ENCODE measurements at places on chromosomes 16 and 17. TPM values are rescaled to one million over a fixed set of nuclear protein-coding genes. Genes with fewer than 3 reads are reported as not detected.

GRCh38 chr17:8333281-8333680, 6.4 kb upstream of the ODF4 start:
- DNase-seq = no peak

- peak; percentile 67 for DNase-seq
Measured at GRCh38 chr17:48804936-48805411, 12.1 kb downstream of the TTLL6 start.

GRCh38 chr16:71225145-71225544, 5.4 kb downstream of the HYDIN start:
- no peak for DNase-seq

DNA sequence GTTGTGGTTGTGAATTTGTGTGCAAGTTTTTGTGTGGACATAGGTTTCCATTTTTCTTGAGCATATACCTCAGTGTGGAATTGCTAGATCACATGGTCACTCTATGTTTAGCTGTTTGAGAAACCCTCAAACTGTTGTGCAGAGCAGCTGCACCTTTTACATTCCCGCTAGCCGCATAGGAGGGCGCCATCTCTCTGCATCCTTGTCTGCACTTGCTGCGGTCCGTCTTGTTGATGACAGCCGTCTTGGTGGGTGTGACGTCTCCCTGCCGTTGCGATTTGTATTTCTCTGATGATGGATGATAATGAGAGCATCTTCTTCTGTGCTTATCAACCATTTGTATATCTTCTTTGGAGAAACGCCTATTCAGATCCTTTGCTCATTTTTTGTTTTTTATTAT, 25.1 kb upstream of the IL17C start:
- DNase-seq = no peak

Gene NT5M
- total RNA-seq = 5.0 TPM

Gene SRCIN1
- 8.6 TPM for total RNA-seq

Gene ABCC12
- not detected for total RNA-seq

Gene TMC5
- total RNA-seq = 0.16 TPM

DNA sequence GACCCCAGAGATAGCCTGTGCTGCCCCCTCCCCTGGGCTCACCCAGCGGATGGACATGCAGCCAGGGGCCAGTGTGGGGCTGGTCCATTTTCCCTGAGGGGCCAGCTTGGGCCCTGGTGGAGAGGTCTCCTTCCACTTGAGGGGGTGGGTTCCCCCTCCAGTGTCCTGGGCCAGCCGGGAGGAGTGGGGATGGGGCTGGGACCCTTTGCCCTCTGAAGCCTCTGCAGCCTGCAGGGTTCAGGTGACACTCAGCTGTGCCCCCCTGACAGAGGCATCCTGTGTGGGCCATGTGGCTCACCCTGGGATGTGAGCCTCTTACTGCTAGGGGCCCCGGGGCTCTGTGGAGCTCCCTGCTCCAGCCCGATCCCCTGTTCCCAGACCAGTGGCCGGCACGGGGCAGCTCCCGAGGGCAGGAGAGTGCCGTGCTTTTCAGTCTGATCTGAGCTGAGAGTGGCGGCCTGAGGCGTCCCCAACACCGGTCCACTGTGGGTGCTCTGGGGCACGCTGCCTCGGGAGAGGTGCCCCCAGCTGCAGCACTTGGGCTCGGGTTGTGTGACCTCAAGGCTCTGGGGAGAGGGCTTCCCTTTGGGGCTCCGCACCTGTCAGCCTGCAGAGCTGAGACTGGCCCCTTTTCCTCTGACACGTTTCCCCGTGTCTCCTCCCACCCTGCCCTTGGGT, 439 bp upstream of the GNG13 start:
- DNase-seq = no peak

Gene GAST
- not detected for total RNA-seq

DNA sequence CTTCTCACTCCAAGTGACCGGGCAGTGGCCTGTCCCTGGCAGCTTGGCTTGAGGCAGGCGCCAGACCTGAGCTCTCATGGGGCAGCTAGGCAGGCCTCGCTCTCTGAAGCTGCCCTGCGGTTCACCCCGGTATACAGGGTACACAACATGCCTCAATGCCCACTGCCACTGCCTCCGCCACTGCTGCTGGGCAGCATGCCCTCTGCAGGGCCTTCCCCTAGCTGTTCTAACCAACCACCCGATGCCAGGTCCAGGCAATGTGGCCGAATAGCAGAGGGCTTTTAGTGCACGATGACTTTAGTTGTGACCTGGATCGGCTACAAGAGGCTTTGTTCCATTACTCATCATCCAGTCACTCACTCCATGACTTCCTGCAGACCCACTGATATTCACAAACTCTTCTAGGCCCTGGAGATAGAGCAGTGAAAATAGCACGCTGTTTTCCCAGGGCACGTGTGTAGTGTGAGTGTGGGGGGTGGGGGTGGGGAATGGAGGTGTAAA, 19.7 kb downstream of the CDC42EP4 start:
- DNase-seq = peak; percentile 79

Gene CASKIN1
- 0.10 TPM for total RNA-seq

DNA sequence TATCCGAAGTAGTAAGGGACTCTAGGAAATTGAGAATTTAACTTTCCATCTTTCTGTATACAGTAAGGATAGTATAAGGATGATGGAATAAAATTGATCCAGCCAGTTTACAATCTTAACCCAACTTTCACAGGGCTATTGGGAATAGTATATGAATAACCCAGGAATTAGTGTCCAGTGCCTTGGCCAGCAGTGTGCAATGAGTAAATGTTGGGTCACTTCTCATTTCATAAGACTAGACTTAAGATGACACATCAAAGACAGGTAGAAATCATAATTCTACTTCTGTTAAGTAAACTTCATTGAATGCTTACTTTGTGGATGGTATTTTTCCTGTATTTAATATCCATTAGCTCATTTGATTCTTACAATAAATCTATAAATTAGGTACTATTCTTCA, 949.6 kb upstream of the GOT2 start:
- DNase-seq = peak; percentile 5

DNA sequence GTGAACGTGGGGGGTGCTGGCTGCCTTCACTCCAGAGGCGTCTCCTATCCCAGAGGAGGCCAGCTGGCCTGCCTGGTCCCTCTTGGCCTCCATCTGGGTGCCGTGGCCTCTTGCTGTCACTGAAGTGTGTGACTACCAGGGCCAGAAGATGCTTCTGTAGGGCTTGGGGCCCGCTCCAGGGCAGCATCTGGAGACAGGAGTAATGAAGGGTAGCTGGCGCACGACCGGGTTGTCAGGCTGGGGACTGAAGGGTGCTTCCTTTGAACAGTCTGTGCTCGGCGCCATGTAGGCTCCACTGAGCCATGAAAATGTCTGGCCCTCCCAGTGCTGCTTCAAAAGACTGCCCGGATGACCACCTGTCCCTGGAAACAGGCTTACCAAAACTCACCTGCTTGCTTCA, 31.3 kb downstream of the ASIC2 start:
- no peak for DNase-seq

DNA sequence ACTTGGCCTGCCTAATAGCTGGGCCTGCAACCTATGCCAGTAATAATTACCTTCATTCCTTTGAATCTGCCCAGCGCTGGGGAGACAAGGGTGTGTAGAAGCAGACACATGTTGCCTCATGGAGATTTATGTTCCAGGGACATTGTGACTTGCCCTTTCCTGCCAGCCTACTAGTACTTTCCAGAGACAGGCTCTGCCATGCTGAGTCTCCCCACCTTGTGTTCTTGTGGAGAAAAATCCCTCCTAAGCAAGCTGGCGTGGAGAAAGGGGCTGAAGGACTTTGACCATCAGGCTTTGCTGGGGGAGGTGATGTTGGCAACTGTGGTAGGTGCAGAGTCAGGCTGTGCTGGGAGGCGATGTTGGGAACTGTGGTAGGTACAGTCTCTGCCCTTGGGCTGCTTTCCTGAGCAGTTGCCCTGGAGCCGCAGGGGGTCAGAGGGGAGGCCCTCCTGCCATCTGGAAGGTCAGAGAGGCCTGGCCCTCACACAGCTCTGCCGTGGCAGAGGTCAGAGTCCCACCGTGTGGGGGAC, 4.0 kb downstream of the KSR1 start:
- DNase-seq = no peak

Gene LRRC36
- total RNA-seq = not detected

Gene BICDL2
- total RNA-seq = 0.23 TPM

- peak; percentile 18 for DNase-seq
Measured at GRCh38 chr17:65485388-65486299, 75.8 kb downstream of the AXIN2 start.

DNA sequence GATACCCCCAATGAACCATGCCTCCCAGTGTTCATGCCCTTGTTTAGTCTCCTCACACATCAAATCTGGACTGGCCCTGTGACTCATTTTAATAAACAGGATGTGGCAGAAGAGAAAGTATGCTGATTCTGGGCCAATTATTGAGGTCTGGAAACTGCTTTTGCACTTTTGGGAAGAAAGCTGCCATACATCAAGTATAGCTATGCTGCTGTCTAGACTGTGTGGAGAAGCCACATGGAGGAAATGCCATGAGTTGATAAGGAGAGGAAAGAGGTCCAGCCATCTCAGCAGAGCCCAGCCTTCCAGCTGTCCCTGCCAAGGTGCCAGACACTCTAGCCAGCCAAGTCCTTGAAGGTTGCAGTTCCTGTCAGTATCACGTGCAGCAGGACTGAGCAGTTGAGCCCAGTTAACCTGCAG, 16.7 kb downstream of the RPRML start:
- peak; percentile 35 for DNase-seq

Gene PIRT
- not detected for total RNA-seq

- no peak for DNase-seq
Measured at GRCh38 chr16:2236337-2237101, at the start of gene DNASE1L2. DNASE1L2 (plus strand) TSS chr16:2236444; CDS start chr16:2236817, 373 bp downstream.

Gene CES3
- total RNA-seq = 0.52 TPM

DNA sequence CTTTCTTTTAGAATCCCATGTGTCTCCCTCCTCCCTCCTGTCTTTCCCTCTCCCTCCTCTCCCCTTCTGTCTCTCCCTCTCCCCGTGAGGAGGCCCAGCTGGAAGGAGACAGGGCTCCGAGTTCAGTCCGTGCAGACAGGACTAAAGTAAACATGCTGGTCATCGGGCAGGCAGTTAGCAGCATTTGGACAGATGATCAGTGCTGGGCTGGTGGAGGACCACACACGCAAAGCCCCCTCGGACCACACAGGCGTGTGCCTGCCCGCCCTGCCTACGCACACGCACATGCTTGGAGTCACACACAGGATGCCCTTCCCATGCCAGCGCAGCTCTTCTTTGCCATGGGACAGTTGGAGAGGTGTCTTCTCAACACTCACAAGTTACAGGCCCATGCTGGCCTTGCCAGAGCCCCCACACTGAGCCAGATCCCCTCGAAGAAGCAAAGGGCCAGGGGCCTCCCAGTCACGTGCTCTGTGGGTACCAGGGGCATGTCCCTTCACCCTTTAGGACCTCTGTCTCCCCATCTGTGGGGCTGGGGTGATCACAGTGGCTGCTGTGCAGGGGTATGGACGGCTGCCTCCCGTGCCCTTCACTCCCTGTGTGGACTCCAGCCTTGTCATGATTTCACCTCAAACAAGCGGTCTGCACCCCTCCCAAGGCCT, 215.7 kb upstream of the FOXF1 start:
- no peak for DNase-seq

DNA sequence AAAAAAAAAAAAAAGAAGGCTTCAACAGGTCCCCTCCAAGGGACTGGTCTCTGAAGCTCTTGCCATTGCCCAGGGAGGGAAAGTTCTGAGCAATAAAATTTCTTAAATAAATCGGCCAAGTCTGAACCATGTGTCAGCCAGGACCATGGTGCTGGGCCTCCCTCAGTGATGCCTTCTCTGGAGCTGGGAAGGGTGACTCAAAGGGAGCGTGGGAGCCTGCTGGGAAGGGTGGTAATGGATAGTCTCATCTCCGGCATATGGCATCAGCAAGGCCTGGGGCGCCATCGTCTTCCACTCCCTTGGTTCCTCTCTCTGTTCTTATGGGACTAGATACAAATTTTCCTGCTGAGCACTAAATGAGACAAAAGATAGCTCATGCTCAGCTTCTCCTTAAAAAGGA, 2.3 kb downstream of the VKORC1 start:
- DNase-seq = no peak

Gene KRT33B
- total RNA-seq = not detected

Gene AANAT
- not detected for total RNA-seq

GRCh38 chr16:67029254-67030096, 526 bp downstream of the CBFB start:
- DNase-seq = peak; percentile 43

- peak; percentile 77 for DNase-seq
Measured at GRCh38 chr16:69286941-69287713, 24.0 kb upstream of the VPS4A start.

GRCh38 chr17:38560503-38561318, 45.0 kb downstream of the SRCIN1 start:
- DNase-seq = peak; percentile 27

- no peak for DNase-seq
Measured at GRCh38 chr17:82923366-82924113, 83.7 kb upstream of the ZNF750 start.

DNA sequence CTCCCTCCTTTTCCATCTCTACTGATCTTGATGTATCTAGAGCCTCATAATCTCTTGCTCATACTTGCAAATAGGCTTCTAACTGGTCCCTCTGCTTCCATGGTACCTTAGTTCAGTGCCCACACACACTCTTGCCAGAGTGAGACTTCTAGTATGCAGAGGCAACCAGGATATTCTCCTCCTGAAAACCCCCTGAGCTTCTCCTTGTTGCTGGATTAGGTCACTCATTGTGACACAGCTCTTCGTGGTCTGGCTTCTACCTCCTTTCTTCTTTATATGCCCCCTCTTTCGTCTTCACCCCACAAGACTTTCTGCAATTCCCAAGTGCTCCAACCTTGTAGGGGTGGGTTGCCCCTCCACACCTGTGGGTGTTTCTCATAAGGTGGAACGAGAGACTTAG, 2.5 kb upstream of the FAM20A start:
- no peak for DNase-seq

Measured in MCF 10A (cell line).